ENCODE measurements at places on chromosomes 7 and 10.

GRCh38 chr7:156932006-156932405, 17.5 kb upstream of the NOM1 start:
- no peak for DNase-seq

DNA sequence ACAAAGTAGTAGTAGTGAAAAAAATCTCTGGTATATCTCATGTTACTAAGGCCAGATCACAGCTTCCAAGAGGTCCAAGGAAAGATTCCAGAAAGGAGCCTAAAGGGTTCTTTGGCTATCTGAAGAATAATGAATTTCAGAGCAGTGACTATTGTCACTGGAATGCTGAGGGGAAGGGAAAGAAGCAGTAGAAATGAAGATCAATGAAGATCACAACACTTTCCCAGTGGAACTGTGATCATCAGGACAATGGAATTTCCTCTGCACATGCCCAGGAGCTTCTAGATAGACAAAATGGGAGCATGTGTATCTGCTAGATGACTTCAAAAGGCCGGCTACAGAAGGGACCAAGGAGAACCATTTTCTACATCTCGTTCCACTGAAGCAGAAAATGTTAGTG, 219.5 kb upstream of the PHYHIPL start:
- DNase-seq: no peak

- no peak for DNase-seq
Observed at GRCh38 chr10:102676534-102677315, 32.4 kb downstream of the TRIM8 start.

- no peak for DNase-seq
Observed at GRCh38 chr10:36248304-36248981, 606.3 kb upstream of the FZD8 start.

DNA sequence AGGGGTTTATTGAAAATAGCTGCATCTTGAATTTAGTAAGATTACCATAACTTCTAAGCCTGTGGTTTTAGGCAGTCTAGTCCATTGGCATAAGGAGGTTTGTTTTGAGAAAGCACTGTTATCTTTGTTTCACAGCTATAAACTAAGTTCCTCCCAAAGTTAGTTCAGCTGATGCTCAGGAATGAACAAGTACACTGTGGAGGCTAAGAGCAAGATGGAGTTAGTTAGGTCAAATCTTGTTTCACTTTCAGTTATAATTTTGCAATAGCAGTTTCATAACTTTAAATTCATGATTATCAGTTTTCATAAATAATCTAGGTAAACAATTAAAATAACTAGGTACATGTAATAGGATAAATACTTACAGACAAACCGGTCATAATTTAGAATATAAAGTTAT, 15.4 kb downstream of the SEC61G start:
- DNase-seq: no peak

Data from ascending aorta (tissue), 2 donors.